Kidney capillary endothelial cell (primary cell): ENCODE measurements at places on chromosomes 1 and 21.

DNA sequence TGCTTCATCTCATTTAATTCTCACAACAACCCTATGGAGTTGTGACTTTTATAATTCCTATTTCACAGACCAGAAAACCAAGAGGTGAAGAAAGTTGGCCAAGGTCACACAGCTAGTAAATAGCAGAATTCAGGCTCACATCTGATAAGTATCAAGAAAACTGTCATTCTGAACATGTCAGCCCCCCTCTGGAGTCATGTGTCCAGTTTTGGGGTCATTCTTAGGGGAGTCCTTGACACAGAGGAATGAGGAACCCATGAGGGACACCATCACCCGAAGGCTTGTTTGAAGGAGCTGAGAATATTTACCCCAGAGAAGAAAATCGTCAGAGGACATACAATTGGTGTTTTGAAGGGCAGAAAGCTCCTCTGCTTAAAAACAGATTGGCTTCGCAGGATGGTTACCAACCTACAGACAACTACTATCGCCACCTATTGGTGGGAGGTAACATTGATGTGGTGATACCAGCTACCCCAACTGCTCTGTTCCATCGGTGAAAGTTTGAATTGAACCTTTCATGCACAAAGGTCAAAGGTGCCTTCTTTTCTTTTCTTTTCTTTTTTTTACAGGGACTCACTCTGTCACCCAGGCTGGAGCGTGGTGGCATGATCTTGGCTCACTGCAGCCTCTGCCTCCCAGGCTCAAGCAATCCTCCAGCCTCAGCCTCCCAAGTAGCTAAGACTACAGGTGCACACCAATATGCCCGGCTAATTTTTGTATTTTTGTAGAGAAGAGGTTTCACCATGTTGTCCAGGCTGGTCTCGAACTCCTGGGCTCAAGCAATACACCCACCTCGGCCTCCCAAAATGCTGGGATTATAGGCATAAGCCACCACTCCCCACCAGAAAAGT lies 31.3 kb downstream of the NCMAP start:
- peak; percentile 63 for DNase-seq

DNA sequence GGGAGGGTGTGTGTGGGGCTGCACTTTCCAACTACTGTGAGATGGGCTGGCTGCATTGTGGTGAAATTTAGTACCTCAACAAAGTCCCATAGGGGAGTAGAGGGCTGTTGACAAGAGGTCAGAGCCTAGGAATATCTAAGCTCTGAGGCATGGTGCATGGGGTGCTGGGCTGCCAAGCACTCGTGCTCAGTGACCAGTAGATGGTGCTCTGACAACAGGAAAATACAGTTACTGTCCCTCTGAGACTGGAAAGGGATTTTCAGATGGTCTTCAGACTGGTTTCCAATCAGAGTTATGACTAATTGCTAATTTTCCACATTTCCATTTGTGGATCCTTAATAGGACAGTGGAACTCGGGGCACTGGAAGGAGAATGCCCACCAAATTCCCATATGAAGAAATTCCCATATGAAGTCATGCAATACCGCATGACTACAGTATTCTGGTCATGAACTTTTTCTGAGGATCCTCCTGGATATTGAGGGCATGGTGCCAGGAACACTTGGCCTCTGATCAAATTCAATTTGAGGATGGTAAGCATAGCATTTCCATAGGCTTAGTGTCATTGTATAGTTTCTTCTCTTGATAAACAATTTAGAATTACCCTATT lies 4.1 kb upstream of the CACNA1E start:
- peak; percentile 72 for DNase-seq

- no peak for DNase-seq
Observed at GRCh38 chr1:94317790-94318188, 80.4 kb upstream of the ARHGAP29 start.

DNA sequence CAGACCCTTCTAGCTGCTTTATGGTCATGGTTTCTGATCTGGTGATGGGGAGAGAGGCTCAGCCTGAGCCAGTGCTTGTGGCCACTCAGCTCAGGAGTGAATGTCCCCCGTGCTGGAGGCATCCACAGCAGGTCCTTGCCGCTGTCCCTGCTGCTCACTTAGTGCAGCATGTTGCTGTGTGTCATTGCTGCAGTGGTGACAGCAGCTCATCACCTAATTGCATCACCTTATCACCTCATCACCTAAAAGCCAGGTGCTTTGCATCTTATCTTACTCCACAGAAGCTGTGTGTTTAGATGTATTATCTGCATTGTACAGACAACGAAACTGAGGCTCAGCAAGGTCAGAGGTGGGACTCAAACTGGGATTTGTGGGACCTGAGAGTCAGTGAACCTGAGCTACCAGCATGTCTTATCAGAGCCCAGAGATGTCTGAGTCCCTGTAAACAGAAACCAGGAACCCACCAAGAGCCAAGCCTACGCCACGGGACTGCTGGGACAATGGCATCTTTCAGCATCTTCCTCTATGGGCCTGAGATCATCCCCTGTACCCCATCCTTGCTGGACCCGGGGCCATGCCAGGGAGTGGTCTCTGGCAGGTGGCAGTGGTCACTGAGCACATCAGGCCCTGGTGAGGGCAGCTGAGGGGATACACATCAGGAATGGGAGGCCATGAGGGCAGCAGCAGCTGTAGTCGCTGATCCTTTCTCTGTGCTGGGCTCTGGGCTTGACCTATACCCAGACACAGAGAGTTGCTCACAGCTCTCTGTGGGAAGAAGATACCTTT lies 6.5 kb downstream of the PODN start:
- DNase-seq = no peak

DNA sequence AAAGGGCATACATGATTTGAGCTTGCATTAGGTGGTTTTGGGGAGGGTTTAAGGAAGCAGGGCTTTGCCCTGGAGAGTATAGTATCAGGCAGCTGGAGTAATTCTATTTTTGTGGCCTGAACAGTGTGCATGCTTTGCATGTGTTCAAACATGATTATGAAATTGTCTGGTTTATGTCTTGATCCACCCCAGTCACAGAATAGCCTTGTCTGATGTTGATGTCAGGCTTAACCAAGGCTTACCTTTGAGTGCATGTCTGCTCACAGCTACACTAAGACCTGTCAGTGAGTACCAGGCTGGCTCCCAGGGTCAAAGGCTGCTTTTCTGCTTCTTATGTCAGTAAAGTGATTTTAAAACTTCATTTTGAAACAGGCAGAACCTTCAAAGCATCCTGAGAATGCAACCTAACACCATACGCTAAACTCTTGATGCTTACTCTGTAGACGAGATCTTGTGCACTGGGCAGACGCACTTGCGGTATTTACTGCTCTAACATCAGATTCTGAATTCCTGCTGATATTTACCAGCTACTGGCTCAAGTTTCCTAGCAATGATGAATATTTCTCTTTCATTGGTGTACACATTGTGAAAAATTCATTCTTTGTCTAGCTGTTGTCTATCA lies 78.9 kb downstream of the MAP3K21 start:
- DNase-seq = no peak
